ENCODE measurements at places on chromosomes 12 and 14. TPM values are rescaled to one million over a fixed set of nuclear protein-coding genes. Genes with fewer than 3 reads are reported as not detected.

Gene TMEM52B
- total RNA-seq: not detected

Gene ZNF140
- 6.7 TPM for total RNA-seq

Gene KRT85
- not detected for total RNA-seq

Gene GPR132
- total RNA-seq: 1.3 TPM

Gene LTB4R
- 99.9 TPM for total RNA-seq

Gene TAS2R13
- not detected for total RNA-seq

Gene MYH6
- total RNA-seq: not detected

Gene CDH24
- total RNA-seq: 6.7 TPM

Gene TAS2R19
- total RNA-seq: 1.2 TPM

Gene SIX6
- not detected for total RNA-seq

Gene RIC8B
- 7.3 TPM for total RNA-seq

Gene JAG2
- 25.9 TPM for total RNA-seq
